ENCODE measurements at places on chromosomes 3 and 15.
A peak's percentile ranks its signal among the peaks of the same experiment; 100 is the strongest.

DNA sequence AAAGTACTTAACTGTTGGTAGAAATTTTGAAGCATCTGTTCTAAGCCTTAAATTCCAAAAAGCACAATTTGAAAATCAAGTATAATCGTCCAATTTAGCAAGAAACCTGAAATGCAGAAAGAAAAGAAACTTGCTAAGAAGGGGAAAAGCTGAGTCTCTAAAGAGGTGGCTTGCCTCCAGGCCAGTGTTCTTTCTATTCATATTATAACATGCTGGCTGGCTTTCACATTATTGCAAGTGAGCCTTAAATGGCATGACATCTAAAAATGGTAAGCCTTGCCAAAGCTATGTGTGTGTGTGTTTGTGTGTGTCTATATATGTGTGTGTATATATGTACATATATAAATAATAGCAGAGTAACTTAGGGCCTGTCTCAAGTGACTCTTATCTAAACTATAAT lies 89.5 kb downstream of the FGF12 start:
- no peak for DNase-seq

- DNase-seq: no peak
Measured at GRCh38 chr3:112467539-112467938, 31.7 kb downstream of the BTLA start.

DNA sequence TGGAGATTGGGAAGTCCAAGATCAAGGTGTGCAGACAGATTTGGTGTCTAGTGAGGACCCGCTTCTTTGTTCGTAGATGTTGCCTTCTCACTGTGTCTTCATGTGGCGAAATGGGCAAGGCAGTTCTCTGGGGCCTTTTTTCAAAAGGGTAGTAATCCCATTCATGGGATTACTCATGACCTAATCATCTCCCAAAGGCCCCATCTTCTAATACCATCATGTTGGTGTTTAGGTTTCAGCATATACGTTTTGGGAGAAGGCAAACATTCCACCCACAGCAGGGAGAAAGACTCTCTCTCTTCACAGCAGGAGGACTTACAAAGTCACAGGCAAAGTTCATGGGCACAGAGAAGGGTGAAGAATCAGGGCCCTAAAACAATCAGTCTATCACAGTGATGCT lies 252.1 kb downstream of the RPLP1 start:
- no peak for DNase-seq

DNA sequence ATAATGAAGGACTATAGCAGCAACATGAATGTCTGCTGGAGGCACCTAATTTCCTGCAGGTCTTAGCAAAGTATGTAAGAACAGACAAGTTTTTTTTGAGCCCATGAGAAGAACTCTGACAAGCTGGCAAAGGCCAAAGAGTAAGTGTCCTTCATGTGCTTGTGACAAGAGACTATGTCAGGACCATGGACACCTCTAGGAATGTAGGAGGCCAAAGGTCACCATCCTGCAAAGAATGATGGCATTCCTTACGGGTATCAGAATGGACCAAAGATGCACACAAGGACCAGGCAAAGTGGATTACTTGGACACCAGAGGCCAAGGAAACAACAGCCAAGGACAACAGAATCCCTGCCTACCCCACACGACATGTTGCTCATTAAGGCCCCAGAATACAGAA lies 858.5 kb upstream of the CFAP20DC start:
- DNase-seq: no peak

- DNase-seq: peak; percentile 3
Measured at GRCh38 chr3:117997201-117998049, 1037.2 kb downstream of the IGSF11 start.

GRCh38 chr3:120350401-120350941 lies 1.3 kb upstream of the LRRC58 start:
- DNase-seq: no peak

- no peak for DNase-seq
Measured at GRCh38 chr15:70098153-70098460, 390 bp upstream of the TLE3 start.

GRCh38 chr3:69385723-69386555 lies at the start of gene FRMD4B:
Gene FRMD4B (minus strand): TSS chr3:69386088. CDS start chr3:69385989, 99 bp downstream.
- DNase-seq: no peak

GRCh38 chr3:47578119-47578632 lies 489 bp downstream of the CSPG5 start:
- peak; percentile 30 for DNase-seq

- DNase-seq: no peak
Measured at GRCh38 chr3:192091831-192092230, 630.9 kb downstream of the PYDC2 start.

Data from naive thymus-derived CD8-positive, alpha-beta T cell (primary cell).